ENCODE measurements at places on chromosomes 12 and 14.

GRCh38 chr12:69425417-69425816 lies 44.8 kb upstream of the FRS2 start:
- DNase-seq, result no peak

GRCh38 chr12:132389526-132390286 lies 60.3 kb upstream of the GALNT9 start:
- DNase-seq, result no peak

DNA sequence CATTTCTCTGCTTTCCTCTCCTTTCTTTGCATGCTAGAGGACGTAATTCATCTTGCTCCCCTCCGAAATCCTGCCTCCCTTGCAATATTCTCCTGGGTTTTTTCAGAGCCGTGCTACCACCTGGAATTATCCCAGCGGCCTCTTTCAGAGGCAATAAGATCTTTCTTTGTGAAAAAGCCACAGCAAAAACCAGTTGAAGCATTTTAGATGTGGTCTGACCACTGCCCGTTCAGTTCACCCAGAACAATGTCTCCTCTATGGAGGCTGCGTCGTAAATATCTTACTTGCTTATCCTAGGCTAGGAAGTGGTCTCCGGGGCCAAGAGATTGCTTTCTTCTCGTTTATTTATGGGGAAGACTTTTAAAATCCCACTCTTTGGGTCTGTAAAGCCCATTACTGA lies 85.8 kb downstream of the TBX5 start:
- DNase-seq, result no peak

DNA sequence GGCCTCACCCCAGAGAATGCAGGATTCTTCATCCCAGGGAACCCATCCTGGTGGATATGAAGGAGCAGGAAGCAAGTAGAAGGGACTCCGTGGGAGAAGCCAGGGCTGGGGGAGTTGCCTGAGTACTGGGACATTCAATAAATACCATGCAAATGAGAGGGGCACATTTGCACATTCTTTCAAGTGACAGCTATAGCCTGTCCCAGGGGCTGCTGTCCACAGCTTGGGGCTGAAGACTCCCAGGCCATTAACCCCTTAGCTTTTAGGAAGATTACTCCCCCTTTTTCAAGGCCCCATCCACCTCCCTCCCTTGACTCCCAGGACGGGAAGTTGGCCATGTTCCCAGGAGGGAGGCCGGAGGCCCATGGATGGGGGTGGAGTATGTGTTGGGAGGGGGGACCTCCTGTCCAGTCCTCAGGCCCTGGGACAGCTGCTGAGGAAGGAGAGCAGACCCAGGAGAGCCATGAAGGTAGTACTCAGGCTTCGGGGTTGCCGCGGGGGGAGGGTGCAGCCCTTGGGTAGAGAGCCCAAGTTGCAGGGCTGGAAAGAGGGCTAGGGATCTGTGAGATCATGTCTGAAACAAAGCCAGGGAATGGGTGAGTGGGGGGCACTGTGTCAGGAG lies 974 bp upstream of the TNS2 start:
- no peak for DNase-seq

DNA sequence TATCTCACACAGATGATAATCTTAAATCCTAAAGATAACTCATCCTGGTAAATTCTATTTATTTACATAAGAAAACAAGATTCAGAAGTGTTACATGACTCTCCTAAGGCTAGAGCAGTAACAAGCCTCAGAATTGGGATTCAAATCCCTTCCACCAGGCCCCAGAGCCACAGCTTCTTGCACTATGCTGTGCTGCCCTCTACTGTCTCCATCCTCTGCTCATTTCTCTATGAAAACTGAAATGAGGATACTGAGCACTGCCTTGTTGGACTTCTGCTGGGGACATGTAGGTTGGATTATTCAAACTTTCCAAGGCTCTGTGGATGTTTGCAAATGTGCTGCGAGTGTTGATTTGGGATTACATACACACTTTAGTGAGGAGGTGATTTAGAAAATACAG lies 23.5 kb upstream of the C12orf50 start:
- no peak for DNase-seq

GRCh38 chr12:112936264-112936663 lies 2.0 kb upstream of the OAS3 start:
- DNase-seq, result no peak

DNA sequence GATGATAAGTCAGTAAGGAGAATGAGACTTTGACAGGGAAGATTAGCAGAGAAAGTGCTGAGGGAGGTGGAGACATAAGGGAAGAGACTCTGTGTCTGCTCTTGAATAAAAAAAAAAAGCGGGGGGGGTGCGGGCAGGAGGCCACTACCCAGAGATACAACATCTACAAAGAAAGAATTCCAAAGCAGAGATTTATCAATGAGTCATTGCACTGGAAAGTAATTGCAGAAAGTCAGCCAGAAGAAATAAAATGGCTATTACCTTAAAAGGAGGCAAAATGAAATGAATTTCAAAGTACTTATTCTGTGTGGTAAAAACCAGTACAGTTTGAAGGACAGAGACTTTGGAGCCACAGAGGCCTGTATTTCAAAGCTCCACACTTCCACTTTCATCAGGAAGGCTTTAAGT lies 267.1 kb upstream of the PRKD1 start:
- no peak for DNase-seq

- no peak for DNase-seq
Measured at GRCh38 chr12:49201595-49202295, 12.9 kb upstream of the TUBA1A start.
